ENCODE measurements at places on chromosomes 4 and X.

- DNase-seq: no peak
Observed at GRCh38 chrX:72465889-72466288, 106.8 kb downstream of the HDAC8 start.

DNA sequence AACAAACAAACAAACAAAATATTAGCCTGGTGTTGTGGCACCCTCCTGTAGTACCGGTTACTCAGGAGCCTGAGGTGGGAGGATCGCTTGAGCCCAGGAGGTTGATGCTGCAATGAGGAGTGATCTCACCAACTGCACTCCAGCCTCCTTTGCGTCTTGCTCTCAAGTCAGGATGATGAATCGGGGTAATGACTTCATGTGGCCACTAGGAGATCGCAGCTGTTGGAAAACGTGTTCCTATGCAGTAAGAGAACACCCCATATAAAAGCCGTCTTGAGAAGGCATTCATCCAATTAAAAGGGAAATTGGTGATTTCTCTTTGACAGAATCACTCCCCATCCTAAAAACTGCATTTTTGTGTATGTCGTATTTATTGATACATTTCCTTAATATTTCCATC lies 6.9 kb downstream of the CCNB3 start:
- DNase-seq: no peak

GRCh38 chr4:9703391-9703790 lies 78.0 kb upstream of the DRD5 start:
- DNase-seq: no peak

DNA sequence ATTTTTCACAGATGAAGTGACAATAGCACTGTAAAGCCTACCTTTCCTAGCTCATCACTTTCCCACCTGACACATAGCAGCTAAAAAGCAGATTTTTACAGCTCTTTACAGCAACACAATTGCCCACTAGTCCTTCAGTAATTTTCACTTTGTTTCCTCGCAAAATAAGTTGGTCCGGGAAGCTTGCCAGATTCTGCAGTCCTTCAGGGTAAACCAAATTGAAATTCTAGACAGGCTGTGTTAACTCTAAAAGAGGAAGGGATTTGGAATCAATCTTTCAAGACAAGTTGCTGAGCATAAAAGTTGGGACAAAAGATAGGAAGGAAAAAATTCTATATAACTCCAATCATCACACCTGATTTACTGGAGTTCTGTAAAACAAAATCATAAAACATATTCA lies 8.7 kb downstream of the C1QTNF7 start:
- peak; percentile 48 for DNase-seq

DNA sequence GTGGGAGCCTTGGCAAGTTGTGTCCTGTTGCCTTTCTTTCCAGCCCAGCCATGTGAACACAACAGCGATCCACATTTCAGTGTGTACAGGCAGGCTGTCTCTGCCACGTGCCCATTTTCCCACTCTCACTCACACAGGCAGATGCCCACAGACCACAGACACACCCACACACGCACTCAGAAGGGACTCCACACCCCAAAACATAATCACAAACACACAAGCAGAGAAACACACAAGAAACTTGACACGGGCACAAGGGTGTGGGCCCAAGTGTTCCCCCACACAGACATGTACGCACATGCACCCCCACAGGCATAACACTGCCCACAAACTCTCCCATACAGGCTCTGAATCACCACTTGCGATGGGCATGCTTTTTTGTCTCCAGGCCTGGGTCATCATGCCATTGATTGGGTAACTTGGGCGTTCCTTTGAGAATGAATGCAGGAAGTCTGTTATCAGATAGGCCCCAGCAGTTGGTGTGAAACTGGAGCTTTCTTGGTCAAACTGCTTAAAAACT lies 84.3 kb downstream of the NBDY start:
- no peak for DNase-seq

- DNase-seq: no peak
Observed at GRCh38 chr4:110616238-110617074, 6.4 kb downstream of the PITX2 start.

All from mesothelial cell of epicardium (in vitro differentiated cells).